Activated naive CD4-positive, alpha-beta T cell (primary cell): ENCODE measurements at places on chromosomes 7 and 10.

DNA sequence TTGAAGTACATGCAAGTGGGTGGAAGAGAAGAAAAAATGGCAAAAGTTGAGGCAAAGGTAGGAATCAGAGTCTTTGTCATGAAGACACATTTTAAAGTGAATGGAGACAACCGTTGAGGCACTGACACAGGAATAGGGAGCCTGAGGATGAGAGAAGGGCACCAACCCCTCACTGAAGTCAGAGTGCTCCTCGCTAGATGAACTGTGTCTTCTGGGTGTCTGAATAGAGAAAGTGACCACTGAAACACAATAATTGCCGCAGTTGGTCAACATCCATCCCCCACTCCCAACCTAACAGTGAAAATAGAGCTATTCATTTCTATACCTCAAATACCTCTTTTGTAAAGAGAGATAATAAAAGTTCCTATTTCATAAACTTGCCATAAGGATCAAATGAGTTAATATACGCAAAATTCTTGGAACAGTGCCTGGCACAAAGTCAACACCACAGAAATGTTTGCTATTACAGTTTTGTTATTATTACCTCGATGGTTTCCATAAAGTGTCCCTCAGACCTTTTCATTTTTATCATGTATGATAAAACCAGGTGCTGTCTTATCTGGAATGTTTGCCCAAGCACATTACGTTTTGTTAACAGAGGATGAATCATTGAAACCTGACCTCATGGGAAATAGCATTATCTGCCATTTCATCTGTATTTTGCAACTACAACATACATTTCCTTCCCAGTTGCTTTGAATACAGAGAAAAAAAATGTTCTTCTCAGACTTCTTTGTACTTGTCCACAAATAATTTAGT is 61.8 kb upstream of the SP4 start:
- DNase-seq: no peak

- no peak for DNase-seq
These were observed 127.5 kb downstream of the COL28A1 start for GRCh38 chr7:7408001-7408770.

GRCh38 chr7:66894463-66895080 is 26.5 kb upstream of the TMEM248 start:
- no peak for DNase-seq

- DNase-seq: no peak
These were observed 74.6 kb downstream of the CALN1 start for GRCh38 chr7:72337390-72338167.

GRCh38 chr10:67257427-67258144 is 331.8 kb downstream of the LRRTM3 start:
- DNase-seq: no peak

DNA sequence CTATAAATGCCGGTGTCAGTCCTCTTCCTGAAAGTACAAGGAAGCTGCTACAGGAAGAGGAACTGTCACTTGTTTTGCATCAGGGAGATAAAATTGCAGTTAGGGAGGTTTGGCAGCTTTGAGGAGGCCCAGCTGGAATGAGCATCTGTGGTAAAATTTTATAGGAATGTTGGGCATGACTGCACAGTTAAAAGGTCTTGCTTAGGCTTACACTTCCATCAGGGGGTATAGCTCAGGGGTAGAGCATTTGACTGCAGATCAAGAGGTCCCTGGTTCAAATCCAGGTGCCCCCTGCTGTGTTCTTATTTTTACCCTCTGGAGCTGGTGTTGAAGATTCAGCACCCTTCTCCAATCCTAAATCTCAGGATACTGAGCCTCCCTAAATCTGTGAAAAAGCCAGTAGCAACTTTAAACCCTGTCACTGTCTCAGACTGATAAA is 65.9 kb downstream of the ZNF467 start:
- no peak for DNase-seq

- DNase-seq: no peak
These were observed 35.2 kb downstream of the PWWP2B start for GRCh38 chr10:132432176-132432540.

DNA sequence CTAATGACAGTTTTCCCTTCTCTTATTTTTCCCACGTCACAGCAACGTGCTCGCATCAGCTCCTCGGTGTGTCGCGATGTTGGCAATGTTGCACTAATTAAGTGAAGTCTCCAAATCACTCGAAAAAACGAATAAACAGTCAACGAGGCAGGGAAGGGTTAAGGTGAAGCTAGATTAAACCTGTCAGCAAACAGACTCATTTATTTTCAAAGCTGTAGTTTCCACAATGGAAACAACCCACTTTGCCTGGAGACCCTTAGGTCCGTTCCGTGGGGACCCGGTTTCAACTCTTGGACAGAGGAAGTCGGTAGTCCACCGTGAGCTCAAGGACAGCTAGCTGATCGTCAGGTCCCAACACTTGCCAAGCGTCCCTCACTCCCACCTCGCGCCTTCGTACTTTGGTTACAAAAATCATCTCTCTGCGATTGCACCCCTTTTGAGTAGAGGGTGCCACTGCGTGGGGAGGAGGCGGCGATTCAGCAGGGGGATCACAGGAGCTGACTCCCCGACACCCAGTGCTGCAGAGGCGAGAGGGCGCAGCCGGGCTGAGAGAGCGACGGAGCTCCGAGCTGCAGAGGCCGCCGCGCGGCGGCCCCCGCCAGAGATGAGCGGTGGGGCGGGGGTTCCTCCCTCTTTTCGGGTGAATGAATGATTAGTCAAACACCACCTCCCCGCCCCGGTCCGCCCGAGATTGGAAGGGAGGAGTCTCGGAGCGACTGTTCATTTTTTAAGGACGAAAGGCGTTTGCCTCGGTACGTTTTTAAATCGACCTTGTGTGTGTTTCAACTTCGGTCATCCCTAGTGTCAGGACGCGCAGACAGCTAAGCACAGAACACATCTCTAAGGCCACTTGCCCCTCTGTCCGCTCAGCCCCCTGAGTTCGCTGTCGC is 1.3 kb upstream of the BMPER start:
- no peak for DNase-seq

GRCh38 chr10:99612167-99612831 is 7.9 kb downstream of the SLC25A28 start:
- no peak for DNase-seq

- no peak for DNase-seq
These were observed 1.2 kb downstream of the CASD1 start for GRCh38 chr7:94510582-94511496.

DNA sequence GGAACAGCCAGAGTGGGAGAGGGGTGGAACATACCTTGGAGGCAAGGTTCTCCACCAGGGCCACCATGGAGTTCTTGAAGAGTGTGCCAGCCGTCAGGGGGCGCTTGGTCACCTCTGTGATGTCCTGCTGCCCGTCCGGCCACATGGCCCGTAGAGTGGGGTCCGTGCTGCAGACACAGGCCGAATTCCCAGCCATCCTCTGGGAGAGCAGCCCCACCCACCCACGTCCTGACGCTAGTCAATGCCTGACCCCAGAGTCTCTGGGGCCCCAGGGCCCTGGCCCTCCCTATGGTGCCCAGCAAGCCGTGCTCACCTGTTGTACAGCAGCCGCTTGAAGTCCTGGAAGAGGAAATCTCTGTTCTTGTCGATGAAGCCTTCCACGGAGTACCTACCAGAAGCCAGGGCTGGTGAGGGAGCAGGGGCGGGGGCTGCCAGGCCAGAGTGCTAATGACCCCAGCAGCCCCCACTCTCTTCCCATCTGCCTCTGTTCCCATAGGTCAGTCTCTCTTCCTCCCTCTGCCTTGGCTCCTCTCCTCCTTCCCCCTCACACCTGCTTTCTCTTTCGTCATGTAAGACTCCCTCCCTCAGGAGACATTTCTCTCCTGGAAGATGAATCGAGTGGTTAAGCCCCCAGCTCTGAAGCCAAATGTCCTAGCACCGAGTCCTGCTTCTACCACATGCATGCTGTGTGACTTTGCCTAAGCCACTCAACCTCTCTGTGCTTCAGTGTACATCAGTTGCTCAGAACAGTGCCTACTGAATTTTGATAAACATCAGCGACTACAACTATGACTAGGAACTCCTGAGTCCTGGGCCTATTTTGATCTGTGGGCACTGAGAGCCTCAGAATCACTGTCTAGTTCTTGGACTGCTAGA is 11.0 kb downstream of the MYO1G start:
- no peak for DNase-seq

- DNase-seq: no peak
These were observed 29.3 kb downstream of the KCNMA1 start for GRCh38 chr10:77608281-77608680.

DNA sequence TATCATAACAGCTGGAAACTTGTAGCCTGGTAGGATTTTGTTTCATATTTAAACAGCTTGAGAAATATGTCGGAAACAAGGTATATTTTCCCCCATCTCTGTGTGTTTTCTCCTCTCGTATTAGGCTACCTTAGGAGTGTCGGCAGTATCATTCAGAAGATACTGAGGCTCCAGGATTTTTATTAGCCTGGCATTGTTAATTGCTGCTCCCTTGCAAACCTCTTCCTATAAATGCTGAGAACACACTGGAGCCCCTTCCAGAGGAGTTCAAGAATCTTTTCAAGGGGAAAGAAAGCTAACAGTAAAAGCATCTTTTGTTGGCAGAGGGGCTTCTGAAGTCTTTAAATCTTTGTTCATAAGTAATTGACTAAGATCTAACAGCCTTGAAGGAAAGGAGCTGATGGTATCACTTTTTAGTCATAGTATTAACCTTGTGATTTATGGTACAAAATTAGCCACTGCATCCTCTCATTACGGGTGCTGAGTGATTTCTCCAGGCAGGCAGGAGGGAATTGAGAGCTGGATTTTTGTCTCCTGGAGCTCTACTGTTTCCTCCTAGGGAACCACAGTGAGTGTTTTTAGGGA is 998.7 kb downstream of the LRMDA start:
- no peak for DNase-seq

DNA sequence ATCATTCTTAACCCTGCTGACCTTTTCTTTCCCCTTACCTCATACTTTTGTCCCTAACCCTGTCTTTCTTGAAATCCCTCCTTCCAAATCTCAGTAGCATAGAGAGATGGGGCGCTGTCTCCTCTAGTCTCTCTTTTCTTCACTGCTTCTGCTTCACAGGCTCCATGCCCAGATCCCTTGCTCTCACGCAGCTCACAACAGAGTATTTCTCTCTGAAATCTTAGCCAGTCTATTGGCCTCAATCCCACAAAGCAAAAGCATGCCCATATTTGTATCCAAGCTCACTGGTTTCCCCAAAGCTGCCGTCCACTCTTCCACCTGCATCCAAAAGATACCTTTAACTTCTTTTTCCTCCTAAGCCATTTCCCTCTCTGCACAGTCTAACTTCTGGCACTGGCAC is 526.8 kb downstream of the PLXDC2 start:
- DNase-seq: no peak

- no peak for DNase-seq
These were observed 5.8 kb downstream of the GSDME start for GRCh38 chr7:24751484-24751883.

DNA sequence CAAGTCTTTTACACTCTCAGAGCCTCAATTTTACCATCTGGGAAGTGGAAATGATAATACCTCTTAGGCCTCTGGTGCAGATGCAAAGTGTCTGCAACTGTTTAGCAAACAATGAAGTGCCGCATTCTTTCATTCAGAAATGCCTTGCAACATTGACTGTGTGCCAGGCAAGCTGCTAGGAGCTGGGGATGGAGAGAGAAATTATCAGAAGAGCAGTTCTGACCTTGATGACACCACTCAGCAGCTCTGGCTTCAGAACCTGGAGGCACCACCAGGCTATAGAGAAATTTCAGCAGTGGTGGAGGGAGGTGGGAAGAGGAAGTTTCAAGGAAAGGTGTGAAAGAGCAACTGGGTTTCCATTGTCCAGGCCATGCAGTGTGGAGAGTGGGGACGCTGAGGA is 78.1 kb upstream of the HABP2 start:
- no peak for DNase-seq

GRCh38 chr7:121557034-121557892 is 161.2 kb upstream of the FAM3C start:
- no peak for DNase-seq

- no peak for DNase-seq
These were observed 193.9 kb downstream of the ANKRD7 start for GRCh38 chr7:118418433-118418832.

- DNase-seq: no peak
These were observed 228.0 kb downstream of the PRKG1 start for GRCh38 chr10:51302316-51302715.

- no peak for DNase-seq
These were observed 75.5 kb upstream of the CREB5 start for GRCh38 chr7:28336806-28337205.

DNA sequence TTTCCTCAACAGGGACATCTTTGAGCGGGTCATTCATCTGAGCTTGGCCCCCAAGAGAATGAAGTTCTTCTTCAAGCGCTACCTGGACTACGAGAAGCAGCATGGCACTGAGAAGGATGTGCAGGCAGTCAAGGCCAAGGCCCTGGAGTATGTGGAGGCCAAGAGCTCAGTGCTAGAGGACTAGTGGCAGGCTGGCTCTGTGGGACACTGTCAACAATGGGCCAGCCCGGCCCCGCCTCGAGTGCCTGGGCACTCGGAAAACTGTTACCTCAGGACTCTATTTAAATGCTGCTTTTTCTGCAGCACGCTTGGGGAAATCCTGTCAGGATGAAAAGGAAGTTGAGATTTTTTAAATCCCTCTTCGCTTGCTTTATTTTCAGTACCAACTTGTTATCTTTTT is 6.8 kb downstream of the CALHM2 start:
- no peak for DNase-seq

DNA sequence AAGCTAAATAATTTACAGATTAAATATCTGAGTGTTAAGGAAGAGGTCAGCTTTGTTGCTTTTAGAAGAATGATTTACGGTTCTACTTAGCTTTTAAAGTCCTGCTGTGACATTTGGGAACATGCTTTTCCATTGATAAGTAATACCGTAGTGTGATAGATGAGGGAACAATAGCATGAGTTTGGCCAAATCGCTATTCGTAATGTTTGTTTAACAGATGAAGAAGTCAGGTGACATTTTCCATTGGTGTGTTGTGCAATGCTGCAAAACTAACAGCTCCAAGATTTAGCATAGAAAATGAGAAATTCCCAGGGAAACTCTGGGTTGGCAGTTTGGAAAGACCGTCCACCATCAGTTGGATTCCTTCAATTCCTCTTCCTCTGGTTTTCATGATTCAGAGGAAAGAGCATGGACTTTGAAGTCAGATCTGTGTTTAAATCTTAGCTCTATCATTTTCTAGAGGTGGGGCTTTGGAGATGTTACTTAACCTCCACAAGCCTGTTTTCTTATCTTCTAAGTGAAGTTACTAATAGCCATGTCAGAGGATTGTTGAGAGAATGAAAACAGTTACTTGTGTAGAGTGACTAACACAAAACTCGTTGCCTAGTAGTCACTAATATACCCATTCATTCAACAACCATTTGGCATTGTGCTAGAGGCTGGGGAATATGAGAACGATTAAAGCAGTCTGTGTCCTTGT is 140.4 kb upstream of the BMPER start:
- DNase-seq: no peak

GRCh38 chr10:46094931-46095750 is 49.1 kb upstream of the MSMB start:
- DNase-seq: no peak

DNA sequence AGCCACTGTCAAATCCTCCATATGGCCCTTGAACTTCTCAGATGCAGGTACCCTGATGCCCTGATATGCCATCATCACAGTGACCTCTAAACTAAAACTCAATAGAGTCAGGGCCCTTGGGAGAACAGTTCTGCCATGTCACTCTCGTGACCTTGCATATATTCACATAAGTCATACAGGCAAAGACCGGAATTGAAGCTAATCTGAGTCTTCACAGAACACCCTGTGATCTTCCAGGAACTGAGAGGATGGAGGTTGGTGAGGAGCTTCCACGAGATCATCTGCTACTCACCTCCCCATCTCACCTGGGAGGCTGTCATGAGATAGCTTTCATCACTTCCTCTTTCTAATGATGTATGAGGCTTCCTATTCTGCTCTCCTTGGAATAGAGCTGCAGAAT is 228.7 kb upstream of the CCDC6 start:
- DNase-seq: no peak
